ENCODE measurements at places on chromosomes 7 and 10.

GRCh38 chr7:4934419-4935025 lies 24.5 kb downstream of the MMD2 start:
- no peak for DNase-seq

DNA sequence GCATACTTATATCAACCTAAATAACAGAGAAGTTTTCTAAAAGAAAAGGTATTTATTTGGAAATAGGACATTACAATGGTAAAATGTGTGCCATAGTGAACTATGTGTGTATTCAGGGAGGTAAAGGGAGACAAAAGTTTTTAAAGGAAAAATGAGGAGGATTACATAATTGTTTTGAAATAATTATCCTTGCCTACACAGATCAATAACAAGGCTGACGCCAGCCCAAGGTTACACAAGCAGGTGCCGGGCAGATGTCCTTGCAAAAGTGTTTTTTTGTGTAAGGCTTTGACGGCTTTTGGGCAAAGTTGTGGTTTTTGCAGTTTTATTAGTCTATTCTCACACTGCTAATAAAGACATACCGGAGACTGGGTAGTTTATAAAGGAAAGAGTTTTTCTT lies 22.7 kb upstream of the SLC35B4 start:
- DNase-seq = no peak

DNA sequence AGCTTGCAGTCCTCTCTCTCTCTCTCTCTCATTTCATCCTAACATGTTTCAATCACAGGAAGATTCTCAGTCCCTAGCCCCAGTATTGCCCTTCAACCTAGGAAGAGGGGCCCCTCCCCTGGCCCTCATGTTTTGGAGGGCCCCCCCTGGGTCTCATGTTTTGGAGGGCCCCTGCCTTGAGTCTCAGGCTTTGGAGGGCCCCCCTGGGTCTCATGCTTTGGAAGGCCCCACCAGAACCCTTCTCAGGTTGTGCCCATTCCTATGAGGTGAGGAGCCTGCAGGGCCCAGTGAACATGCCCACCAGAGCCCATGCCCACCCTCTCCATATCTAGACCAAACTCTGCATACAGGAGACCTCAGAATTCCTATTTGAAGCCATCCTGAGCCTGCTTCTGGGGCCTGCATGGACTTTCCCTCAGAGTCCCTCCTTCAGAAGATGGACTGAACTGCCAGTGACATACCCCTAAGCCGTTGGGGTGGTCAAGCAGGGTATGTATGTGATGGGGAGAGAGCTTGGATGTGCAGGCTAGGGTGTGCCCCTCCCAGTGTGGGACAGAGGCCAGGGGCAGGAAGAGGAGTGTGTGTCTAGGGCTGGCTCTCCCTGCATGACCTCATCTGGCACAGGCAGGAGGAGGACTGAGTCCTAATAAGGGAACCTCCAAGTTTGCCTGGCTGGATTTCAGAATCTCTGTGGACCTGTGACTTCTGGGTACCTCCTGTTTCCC lies 8.1 kb upstream of the VDAC2 start:
- DNase-seq = peak; percentile 68

DNA sequence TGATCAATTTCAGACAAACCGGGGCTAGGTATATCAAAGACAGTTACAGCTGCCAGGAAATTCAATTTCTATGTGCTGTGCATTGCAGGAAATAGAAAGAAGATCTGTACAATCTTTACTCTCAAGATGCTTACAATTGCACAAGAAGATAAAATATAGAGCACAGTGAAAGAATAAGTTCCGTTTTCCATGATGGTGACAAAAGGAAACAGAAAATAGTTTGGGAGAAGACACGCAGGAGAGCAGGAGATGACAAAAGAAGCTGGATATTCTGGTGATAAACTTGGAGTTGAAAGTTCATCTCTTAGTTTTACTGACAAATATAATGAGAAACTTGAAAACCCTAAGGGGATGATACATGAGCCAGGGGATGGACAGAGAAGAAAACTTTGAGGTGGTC lies 646.0 kb downstream of the PARD3 start:
- no peak for DNase-seq

- no peak for DNase-seq
These were observed 41.8 kb upstream of the TRIM8 start for GRCh38 chr10:102602272-102603045.

- peak; percentile 87 for DNase-seq
These were observed 150.9 kb downstream of the MBL2 start for GRCh38 chr10:52621635-52622079.

DNA sequence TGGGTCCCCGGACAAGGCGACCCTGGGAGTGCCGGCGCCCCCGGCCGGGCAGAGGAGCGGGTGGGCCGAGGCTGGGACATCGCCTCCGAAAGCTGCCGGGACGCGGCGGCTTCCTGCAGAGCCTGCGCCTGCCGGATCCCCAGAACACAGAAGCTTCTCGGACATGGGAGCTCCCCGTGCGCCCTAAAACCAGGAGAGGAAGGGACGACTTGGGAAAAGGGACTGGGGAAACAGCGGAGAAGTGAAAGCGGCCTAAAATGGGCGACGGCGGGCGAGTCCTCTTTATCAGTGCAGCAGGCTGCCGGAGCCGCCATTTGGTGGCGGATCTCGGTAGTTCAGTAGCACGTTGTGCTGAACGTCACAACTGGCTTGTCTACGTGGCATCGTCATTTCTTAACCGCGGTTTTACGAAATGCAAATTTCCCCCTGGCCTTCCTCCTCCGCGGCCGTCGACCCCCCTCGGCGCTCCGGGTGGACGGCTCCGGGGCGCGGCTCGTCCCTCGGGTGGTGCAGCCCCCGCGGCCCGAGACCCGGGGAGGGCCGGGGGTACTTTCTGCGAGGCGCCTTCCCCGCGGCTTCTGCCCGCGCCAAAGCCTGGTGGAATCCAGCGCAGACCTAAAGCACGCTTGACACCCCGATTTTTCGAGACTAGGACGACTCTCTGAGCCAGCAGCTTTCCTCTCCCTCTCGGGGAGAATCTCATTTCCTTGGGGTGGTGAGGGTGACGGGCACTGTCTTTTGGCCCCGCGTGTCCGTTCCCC lies 9.9 kb upstream of the SPAG6 start:
- DNase-seq = peak; percentile 62

DNA sequence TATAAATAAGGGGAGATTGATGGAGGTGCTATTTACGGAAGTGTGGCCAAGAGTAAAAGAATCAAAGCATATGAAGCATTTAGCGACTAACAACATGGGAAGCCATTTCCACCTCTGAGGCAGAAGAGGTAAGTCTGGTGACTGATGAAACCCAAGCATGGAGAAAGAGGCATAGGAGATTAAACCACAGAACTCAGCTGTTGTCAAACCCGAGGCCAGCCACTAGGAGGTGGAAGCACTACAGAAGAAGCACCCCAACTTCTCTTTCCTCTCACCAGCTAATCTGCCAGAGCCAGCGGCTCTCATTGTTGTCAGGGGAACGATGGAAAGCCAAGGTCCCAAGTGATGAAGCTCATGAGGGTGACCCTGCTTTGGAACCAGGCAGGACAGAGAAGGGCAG lies 19.6 kb upstream of the CNTNAP2 start:
- DNase-seq = no peak

DNA sequence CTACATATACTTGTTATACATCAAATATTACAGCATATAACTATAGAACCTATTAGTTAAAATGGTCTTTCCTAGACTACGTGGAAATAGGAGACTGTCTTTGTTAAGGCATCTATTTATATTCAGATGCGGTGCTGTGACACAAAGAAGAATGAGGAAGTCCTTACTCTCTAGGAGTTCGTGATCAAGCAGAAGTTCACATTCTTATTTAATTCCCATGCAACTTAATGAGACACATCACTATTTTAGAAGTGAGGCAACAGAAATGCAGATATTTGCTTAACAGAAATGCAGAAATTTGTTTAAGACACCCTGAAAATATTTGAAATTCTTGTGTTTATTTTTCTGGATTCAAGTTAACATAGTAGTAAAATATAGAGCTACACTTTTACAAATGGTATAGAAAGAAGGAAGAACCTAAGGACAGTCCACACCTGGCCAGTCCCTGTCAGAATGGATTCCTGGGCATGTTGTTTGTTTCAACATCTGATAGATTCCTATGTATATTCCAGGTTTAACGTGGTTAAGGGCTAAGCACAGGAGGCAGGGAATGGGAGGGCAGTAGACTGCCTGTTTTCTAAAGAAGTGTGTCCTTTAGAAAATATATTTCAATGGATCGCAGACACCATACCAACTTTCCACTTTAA lies 70.6 kb upstream of the NXPH1 start:
- no peak for DNase-seq

- DNase-seq = peak; percentile 63
These were observed 2.1 kb upstream of the SAMD9L start for GRCh38 chr7:93150200-93150835.

GRCh38 chr10:123011987-123012386 lies 3.2 kb downstream of the ACADSB start:
- DNase-seq = no peak

DNA sequence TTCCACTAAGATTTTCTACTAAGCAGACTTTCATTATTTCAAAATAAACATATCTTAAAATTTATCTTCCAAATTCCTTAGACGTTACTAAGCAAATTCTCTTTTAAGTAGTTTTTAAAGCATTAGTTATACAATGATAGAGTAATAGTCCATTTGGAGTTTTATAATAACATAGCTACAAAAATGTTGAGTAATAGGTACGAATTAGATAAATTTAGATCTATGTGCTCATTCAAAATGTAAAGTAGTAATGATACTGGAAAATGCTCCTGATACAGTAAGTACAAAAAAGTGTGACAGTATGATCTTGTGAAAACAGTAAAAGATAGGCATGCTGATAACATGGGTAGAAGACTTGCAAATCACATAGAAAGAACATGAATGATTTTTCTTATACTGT lies 4.5 kb downstream of the DMTF1 start:
- no peak for DNase-seq

DNA sequence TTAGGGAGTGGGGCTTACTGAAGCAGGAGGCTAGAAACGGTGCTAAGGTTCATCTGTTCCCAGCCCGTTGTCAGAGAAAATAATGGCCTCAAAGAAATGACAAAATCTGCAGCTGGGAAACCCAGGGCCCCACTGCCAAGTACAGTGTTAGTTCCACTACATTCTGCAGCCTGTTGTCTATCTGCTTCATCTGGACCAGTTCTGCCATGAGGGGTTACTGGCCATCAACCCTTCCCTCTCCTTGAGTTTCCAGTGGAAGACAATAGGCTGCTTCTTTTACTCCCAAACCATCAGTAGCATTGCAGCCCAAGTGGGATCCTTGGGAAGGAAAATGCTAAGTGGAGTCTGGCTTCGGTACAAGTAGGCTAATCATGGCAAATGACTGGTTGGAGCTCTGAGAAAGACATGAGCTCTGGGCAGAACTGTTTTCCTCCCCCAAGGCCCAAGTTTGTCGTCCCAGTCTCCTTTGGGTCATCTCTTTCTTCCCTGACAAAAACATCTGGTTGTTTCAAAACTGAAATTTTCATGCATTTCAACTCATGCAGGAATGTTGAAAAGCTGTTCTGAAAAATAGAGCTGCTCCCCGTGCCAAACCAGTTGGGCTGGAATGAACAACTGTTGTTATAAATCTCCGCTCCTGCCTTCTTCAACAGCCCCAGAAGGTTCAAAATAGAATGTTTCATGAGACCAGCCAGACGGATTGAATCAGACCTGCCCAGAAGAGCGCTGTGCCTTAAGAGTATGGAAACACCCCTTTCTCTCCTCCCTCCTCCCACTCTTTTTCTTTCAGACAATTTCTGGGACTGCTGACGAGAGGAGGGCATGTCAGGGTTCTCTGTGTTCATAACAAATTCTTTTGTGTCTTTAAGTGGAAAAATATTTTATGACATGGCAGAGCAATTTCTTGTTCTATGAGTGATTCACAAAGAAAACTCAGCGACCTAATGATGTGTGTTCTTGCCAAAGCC lies 116.6 kb downstream of the RAB18 start:
- peak; percentile 99 for DNase-seq

DNA sequence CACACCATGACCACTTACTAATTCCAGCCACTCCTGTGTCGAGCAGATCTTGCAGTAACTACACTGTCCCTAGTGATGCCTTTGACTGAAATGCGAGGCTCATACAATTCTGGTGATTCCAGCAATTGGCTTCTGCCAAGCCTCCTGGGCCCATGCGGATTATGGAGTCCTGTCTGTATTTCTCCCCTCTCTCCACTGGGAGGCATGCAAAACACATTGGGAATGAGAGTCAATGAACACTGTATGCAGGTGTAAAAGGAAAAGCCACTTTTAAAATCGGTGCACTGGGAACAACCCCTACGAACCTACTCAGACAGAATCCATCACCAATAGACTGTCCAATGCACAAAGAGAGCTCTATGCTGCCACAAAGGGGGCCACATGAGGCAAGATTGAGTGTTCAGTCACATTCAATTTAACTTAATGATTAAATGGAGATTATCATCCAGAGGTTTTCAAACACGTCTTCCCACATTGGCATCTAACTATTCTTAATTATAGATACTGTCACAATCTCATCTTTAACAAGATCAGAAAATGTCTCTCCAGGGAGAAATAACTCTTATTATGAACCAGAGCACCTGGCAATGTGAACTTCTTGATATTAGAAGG lies 550.6 kb downstream of the GLRX3 start:
- no peak for DNase-seq

DNA sequence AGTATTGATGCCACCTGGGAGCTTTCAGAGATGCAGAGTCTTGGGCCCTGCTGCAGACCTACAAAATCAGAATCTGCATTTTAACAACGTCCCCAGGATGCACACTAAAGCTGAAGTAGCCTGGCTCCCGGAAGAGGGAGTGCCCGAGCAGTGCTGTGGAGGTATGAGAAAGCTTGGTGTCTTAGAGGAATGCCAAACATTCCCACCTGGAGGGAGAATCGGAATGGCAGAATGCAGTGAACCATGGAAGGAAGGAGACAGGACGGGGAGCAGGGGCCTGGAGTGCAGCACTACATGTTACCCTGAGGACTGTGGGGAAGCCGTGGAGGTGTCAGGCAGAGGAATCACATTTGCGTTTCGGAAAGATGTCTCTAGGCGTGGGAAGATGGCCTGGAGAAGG lies 90.9 kb downstream of the AOAH start:
- DNase-seq = no peak

DNA sequence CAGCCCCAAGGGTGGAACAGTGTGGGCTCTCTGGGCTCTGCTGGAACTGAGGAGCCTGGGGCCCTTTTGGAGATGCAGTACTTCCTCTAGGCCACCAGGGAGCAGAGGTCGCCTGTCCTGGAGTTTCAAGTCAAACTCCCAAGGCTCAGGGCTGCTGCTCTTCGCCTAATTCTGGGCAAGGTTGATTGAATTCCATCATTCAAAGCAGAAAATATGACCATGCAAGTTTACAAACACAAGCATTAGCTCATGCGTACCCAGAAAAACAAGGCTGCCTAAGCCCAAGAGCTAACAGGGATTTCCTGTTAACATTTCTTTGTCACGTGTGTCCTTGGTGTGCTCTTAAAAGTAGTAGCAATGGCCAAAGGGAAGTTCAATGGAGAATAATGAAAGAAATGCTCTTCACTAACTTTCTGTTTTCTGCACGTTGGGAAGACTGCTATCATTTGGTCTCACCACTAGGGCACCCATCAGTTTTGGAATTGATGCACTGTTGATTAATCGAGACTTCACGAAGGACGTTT lies 20.1 kb downstream of the LDB3 start:
- DNase-seq = peak; percentile 74
